HepG2 (cell line): ENCODE measurements at places on chromosomes 5 and 9. TPM values are rescaled to one million over a fixed set of nuclear protein-coding genes. Genes with fewer than 3 reads are reported as not detected.

DNA sequence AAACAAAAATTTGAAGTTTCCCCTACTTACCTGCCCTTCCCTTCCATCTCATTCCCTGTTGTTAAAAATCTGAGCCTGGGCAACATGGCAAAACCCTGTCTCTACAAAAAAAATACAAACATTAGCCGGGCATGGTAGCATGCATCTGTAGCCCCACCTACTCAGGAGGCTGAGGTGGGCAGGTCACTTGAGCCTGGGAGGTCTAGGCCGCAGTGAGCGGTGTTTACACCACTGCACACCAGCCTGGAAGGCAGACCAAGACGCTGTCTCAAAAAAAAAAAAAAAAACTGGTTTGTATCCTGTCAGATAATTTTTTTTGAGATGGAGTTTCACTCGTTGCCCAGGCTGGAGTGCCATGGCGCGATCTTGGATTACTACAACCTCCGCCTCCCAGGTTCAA is 16.3 kb upstream of the REEP5 start:
- DNase-seq = no peak

- no peak for DNase-seq
Measured at GRCh38 chr5:132044207-132044606, 16.2 kb upstream of the IL3 start.

Gene FAM78A
- total RNA-seq = 0.14 and 0.18 TPM in 2 replicates

Gene AFF4
- total RNA-seq = 22.1 and 30.5 TPM in 2 replicates

Gene VCAN
- 0.83 and 1.2 TPM in 2 replicates for total RNA-seq

Gene SPIN1
- total RNA-seq = 24.3 and 38.4 TPM in 2 replicates
